NCI-H187 (cell line): ENCODE measurements at places on chromosomes 6 and 20.

- peak; percentile 14 for DNase-seq
Measured at GRCh38 chr20:31833130-31833930, 12.1 kb downstream of the FOXS1 start.

DNA sequence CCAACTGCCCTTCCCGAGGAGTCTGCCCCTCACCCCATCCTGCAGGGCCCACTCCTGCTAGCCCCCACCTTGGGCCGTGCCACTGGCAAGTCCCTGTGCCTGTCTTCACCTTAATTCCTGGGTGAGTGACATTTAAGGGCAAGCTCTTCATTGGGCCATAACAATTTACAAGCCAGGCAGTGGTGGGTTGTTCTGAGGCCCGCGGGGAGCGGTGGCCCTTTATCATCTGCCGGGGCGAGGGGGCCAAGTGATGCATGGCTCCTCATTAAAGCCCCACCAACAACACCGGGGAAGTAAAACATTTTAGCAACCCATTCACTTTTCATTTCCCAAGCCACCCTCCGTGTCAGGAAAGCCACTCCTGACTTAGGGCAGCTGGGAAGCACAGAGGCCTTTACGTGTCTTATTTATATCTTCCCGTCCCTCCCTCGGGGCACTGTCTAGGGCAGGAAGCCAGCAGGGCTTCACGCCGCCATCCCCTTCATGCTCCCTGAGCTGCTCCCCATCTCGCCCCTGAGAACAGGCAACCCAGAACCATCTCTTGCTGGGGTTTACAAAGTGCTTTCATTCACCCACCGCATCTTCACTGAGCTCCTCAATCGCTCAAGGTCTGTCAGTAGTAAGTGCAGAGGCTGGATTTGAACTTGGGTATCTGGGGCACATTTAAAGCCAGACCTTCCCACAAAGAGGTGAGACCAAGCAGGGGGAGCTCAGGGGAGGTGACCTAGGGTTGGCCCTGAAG, 55.5 kb upstream of the CCDC167 start:
- no peak for DNase-seq

GRCh38 chr6:73180763-73181619, 44.3 kb downstream of the KHDC1L start:
- no peak for DNase-seq

DNA sequence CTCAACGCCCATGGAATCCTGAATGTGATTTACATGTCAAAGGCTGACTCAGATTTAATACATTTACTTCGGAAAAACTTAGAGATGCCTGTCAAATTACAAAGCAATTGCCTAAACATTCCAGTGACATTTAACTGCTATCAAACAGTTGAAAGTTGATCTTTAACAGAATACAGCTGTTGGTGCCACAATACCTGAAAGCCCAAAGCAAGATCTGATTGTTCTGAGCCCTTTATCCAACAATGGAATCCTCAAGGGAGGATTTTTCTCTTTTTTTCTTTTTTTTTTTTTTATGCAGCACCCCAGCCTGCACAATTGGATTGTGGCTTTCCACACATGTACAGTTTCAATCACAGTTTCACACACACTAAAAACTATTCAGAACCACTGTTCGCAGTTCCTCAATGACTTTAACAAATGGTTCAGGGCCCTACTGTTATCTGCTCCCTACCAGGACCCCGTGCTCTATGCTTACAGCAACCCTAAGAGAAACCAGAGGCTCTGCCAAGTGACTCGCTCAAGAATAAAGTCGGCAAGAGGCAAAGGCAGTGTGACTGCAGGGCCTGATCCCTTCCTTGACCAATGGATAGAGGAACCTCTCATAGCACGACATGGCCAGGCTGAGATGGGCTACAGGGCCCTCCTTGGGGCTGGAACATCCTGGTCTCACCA, 33.3 kb downstream of the EPB41L2 start:
- DNase-seq: no peak

GRCh38 chr6:123658848-123659247, 22.1 kb upstream of the TRDN start:
- DNase-seq: no peak

DNA sequence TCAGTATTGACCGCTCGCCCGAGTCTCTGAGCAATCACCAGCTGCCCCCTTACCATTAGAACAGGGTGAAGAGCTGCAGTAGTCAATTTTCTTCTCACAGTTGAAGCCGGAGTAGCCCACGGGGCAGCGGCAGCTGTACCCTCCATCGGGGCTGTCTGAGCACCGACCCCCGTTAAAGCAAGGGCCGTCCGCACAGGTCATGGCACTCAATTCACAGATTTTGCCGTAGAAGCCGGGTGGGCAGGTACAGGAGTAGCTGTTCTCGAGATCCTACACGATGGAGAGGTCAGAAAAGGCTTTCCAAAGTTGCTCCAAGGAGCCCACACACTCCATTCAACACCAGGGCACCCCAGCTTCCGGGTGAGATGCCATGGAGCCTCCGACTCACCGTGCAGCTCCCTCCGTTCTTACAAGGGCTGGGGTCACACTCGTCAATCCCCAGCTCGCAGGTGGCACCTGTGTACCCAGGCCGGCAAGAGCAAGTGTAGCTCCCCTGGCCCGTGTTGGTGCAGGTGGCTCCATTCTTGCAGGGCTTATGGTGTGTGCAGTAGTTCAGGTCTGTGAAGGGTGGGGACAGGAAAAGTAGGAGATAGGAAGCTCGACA, 5.9 kb downstream of the DLL1 start:
- DNase-seq: no peak

DNA sequence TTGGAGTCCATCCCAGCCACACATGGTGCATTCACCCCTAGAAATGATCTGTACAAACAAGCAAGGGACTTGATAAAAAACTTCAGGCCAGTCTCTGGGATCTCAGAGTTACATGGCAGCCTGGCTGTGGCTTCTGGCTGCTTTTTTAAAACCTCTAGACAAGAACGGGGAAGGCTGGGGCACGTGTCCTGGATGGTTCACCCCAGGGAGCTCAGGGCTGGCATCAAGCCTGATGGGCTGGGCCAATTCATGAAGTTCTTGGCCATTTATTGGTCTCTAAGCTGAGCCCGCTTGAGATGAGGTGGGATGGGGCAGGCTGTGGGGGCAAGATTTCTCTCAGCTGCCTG, 10.4 kb upstream of the ZFAND3 start:
- DNase-seq: no peak

DNA sequence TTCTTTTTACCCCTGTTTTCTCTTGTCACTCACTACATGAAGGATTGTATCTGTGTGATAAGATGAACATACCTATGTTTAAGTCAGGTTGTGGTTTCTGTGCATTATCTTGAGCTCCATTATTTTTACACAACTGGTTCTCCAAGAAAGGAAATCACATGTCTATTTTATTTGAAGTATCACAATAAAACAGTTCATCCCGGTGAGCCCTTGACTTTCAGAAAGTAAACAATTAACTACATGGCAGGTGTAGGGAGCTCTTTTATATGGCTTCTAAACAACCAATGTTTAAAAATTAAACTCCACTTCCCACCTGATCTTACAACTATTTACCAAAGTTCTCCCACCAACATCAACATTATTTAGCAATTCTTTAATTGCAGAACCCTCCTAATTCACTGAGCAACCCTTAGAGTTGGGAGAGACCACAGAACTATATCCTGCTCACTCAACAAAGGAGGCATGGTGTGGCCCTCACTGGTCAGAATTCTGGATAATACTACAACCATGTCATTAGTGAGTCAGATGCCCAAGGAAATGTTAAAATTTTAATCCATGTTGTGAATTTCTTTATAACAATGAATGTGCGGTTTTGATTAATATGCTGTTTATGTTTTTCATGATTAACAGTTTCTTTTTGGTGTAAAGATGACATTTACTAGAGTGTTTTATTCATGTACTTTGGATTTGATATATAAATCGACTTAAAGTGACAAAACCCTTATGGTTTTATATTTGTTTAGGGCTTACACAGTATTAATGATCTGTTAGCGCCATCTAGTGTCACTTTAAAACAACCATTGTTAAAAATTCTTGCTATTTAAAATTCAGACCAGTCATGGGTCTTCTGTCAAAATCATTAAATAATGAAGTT, 50.0 kb upstream of the SCGN start:
- DNase-seq: no peak

DNA sequence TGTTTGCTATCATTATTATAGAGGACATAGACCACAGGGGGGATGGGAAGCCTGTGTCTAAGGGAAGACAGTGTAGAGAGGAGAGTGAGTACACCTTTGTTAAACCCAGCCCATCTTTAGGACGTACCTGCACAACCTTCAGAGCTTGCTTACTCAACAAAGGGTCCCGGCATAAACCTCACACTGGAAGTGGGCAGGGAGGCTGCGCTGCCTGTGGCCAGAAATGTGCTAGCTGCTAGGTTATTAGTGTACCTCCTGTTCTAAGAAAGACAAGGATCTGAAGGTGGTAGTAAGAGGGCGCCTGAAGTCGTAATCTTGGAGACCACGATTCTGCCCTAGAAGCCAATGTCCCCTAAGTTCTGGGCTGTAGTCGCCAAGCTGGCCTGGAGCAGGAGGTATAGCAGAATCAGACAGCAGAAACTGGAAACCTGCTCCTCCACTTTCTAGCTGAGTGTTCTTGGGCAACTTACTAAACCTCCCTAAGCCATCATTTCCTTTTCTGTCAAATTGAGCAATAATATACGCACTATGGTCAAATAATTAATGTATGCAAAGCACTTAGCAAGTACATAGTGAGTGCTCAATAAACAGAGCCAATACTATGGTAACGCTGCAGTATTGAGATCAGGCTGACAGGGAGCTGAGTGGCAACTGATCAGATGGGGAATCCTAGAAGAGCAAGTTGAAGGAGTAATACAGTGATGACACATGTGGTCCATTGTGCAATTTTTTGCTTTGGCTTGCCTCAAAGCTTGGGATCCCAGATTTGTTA, 16.8 kb upstream of the AKIRIN2 start:
- DNase-seq: no peak

GRCh38 chr20:3312940-3313682, 74.1 kb upstream of the SLC4A11 start:
- DNase-seq: no peak

GRCh38 chr6:154202339-154202738, 154.3 kb downstream of the IPCEF1 start:
- DNase-seq: no peak

DNA sequence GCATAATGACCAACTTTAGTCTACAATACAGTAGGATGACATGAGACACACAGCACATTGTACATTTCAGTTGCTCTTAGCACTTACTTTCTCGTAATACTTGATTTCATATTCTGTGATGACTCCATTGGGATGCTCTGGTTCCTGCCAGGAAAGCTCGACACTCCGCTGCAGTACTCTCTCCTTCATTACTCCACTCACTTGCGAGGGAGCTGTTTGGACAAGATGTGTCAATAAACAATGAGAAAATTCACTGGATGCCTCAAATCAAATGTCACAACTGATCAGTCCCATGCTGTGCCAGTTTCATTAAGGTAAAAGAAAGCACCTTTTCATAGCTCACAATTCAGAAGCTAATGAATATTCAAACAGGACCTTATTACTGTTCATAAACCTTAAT, 147.1 kb downstream of the EPHA7 start:
- DNase-seq: no peak

- DNase-seq: no peak
Measured at GRCh38 chr6:170140129-170140528, 150.7 kb downstream of the DLL1 start.

- no peak for DNase-seq
Measured at GRCh38 chr6:138035070-138035469, 72.1 kb downstream of the PERP start.

- DNase-seq: no peak
Measured at GRCh38 chr20:24989162-24989561, 3.4 kb downstream of the APMAP start.
